ENCODE measurements at places on chromosomes 7 and 10.

DNA sequence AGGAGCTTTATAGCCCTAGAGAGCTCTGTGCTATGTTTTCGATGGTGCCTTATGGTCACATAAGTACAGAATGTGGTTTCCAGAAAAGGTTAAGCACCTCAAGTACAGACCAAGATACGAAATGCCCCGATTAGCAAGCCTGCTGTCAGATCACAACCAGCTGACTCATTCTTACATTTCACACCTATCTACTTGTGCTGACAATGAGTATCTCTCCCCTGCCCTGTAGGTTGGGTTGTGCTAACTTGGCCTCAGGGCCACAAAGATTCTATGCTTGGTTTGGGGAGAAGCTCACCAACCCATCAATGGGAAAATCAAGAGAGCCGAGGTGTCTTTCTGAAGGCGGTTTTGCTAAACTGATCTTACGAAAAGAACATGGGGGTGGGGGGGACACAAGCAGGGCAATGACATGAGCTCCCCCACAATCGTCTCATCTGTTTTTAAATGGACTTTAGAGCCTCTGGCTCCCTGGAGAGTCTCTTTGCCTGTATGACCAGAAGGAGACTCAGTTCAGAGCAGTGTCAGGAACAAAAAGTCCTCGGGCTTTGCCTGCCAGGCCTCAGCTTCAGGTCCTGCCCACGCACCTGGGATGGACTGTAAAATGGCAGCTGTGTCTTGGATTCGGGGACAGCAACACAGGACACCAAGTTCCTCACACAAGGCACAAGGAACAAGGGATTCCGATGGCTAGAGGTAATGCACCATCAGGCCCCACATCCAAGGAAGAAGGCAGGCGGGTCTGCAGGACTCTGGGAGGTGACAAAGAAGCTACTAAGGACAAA, 55.1 kb downstream of the FAM53B start:
- peak; percentile 67 for DNase-seq

GRCh38 chr7:46809886-46810285, 772.0 kb downstream of the TNS3 start:
- no peak for DNase-seq

GRCh38 chr10:31466313-31466712, 147.3 kb downstream of the ZEB1 start:
- DNase-seq = no peak

- DNase-seq = no peak
These were observed 7.1 kb downstream of the FKBP14 start for GRCh38 chr7:30019387-30019786.

GRCh38 chr10:6563075-6563474, 17.0 kb downstream of the PRKCQ start:
- peak; percentile 11 for DNase-seq

- no peak for DNase-seq
These were observed 193.8 kb upstream of the ZNF32 start for GRCh38 chr10:43842496-43842895.

- no peak for DNase-seq
These were observed 47.3 kb upstream of the BHLHA15 start for GRCh38 chr7:98163704-98164494.

Measured in CD4-positive, alpha-beta T cell treated with Interleukin-6 at 100 ng/mL for 8 hours (primary cell).